Activated naive CD8-positive, alpha-beta T cell treated with anti-CD3 and anti-CD28 coated beads, Interleukin-2, amount 10 ng/mL, durations not matched to agents 7 days and 5 days (primary cell): ENCODE measurements at places on chromosomes 16 and 17. TPM values are rescaled to one million over a fixed set of nuclear protein-coding genes. Genes with fewer than 3 reads are reported as not detected.

GRCh38 chr16:6232056-6232455, 1100.6 kb upstream of the RBFOX1 start:
- DNase-seq = no peak

- no peak for DNase-seq
Measured at GRCh38 chr17:6843241-6843880, 11.8 kb upstream of the TEKT1 start.

GRCh38 chr17:51653878-51654277, 393.5 kb downstream of the UTP18 start:
- no peak for DNase-seq

DNA sequence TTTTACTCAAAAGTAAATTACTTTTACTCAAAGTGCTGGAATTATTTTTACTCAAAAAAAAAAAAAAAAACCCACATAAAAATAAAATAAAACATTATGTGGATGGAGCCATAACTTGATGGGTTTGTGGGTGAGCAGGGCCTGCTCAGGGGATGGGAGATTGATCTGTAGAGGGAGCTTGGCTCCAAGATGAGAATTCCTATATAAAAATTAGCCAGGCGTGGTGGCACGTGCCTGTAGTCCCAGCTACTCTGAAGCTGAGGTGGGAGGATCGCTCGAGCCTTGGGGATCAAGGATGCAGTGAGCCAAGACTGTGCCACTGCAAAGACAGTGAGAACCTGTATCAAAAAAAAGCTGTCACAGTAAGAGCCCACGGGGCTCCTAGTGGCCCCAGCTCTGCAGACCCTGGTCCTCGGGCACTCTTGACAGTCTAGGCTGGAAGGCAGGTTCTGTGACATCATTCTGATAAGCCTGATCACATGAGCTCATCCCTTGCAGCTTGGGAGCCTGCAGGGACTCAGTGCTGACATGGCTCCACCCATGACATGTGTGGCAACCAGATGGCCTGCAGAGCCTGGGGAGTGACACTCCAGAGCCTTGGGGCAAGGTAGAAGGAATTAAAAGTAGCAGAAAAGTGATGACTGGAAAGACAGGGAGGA, 42.5 kb downstream of the ST3GAL2 start:
- DNase-seq = no peak

GRCh38 chr17:19713901-19714361, 2.5 kb downstream of the SLC47A2 start:
- no peak for DNase-seq

DNA sequence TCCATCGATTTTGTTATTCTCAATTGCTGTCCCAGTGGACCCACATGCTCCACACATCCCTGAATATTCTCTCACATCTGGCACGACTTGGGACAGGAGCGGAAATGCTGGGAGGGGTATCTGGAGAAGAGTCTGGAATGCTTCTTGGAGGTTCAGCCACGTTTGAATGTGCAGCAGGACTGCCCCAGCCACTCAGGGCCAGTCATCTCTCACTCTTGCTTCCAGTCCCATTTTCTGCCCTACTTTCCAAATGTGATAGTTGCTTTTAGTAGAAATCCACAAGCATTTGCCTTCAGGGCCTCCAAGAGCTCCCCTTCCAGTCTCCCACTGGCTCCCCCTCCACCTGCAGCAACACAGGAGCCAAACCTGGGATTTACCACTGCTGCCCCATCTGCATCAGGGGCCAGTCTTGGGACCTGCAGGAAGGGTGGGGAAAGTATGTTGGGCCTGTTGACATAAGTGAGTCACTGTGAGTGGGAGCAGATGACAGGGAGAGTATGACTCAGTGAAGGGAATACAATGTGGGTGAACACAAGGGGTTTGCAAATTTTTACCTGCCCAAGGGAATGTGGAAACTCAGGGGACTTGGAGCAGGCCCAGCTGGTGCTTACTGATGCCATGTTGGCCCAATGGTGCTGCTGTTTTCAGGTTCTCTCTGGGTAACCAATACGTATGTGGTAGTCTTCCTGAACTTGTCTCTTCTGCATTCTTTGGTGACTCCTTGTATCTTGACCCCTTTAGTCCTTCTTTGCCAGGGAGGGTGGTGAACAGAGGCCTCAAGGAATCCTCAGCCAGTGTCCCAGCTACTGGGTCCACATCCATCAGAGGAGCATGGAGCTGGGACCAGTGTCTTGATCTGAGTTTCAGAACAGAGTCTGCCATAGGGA, 78.8 kb upstream of the CRHR1 start:
- DNase-seq = no peak

DNA sequence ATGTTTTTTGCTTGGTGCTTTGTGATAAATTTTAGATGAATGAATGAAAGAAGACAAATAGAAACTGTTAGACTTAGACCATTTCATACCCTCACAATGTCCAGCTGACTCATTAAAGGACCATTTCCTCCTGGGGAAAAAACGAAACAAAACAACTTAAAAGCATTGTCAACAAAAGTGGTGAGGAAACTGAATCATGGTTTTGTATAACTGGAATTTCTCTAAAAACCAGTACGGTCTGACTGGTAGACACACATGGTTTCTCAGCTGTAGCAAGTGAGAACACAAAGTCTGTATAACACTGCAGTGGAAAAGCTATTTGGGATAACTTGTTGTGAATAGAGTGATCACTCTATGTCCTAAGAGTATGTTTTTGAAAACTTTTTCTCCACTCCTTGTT, 5.3 kb upstream of the DDX52 start:
- DNase-seq = no peak

GRCh38 chr17:56130631-56131030, 22.6 kb upstream of the ANKFN1 start:
- DNase-seq = no peak

DNA sequence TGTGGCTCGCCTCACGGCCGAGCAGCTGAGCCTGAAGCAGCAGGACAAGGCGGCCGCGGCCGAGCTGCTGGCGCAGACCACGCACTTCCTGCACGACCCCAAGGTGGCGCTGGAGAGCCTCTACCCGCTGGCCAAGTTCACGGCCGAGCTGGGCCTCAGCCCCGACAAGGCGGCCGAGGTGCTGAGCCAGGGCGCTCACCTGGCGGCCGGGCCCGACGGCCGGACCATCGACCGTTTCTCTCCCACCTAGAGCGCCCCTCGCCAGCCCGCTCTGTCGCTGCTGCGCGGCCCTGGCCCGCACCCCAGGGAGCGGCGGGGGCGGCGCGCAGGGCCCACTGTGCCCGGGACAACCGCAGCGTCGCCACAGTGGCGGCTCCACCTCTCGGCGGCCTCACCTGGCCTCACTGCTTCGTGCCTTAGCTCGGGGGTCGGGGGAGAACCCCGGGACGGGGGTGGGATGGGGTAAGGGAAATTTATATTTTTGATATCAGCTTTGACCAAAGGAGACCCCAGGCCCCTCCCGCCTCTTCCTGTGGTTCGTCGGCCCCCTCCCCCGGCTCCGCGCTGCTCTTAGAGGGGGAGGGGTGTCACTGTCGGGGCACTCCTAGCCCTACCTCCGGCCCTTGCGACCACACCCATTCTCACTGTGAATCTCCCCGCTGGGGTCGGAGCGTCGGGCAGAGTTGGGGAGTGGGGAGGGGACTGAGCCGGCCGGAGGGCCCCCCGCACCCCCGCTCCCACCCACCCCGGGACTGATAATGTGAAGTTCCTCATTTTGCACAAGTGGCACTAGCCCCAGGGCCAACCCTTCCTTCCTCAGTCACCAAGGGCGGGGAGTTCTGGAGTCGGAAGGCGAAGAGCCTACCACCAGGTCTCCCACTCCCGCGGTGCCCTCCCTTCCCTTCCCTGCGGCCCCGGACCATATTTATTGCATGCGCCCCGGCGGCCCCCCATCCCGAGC, 4.0 kb downstream of the HIC1 start:
- DNase-seq = peak; percentile 88

- no peak for DNase-seq
Measured at GRCh38 chr17:5181509-5182305, 10.0 kb downstream of the ZNF594 start.

GRCh38 chr17:55710410-55710809, 12.3 kb downstream of the TMEM100 start:
- no peak for DNase-seq

DNA sequence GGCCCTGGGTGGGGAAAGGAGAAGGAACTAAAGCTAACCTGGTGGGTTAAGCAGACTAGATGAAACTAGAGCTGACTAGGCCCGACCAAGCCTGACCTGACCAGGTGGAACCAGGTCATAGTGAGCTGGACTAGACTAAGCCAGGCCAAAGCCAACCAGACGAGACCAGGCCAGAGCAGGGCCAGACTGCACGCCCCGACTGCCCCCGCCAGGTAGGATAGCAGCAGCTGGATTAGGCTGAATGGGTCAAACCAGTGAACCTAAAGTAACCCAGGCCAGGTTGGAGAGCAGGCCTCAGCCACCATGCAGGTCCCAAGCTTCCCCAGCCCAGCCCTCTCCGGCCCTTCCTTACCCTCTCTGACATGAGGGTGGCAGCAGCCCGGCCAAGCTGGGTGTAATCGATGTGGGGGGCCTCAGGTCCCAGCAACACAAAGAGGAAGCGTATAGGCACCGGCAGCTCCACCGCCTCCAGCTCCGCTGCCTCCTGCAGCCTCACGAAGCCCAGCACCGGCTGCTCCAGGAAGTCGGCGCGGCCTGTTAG, 9.1 kb downstream of the SLC4A1 start:
- no peak for DNase-seq

- peak; percentile 54 for DNase-seq
Measured at GRCh38 chr16:66874079-66874775, 6.1 kb upstream of the PDP2 start.

DNA sequence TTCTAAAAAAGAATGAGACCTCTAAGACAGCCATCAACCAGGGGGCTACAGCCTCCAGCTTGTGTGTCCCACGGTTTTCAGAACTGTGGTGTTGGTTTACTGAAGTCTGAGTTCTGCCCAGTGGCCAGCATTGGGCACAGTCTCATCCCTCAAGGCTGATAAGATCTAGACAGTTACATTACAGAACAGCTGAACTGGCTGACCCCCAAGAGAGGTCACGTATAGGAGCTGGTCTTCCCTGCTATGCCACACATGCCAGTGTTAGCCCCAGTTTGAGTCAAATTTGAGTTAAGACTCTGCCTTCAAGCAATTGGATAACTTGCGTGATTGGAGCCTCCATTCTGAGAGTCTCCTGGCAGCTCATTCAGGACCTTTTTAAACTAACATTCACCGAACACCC, 14.8 kb upstream of the NUP93 start:
- no peak for DNase-seq

DNA sequence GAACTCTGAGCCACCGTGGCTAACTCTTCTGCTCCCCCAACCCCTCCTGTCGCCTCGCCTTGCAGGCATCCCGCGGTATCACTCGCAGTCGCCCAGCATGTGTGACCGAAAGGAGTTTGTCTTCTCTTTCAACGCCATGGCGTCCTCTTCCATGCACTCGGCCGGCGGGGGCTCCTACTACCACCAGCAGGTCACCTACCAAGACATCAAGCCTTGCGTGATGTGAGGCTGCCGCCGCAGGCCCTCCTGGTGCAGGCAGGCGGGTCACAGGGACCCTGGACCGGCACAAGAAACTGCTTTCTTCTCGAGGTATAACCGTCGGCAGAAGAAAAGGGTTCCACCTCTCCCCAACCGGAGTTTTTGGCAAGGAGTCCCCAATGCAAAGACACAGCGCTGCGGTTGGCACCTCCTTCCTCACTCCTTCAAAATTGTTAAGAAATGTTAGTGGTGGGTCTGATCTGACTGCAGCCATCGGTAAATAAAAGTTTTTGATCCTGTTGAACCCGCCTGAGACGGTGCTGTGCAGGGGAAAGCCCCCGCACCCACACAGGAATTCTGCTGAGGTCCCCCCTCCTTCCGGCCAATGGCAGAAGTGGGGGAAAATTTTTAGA, 2.6 kb downstream of the FOXF1 start:
- no peak for DNase-seq

DNA sequence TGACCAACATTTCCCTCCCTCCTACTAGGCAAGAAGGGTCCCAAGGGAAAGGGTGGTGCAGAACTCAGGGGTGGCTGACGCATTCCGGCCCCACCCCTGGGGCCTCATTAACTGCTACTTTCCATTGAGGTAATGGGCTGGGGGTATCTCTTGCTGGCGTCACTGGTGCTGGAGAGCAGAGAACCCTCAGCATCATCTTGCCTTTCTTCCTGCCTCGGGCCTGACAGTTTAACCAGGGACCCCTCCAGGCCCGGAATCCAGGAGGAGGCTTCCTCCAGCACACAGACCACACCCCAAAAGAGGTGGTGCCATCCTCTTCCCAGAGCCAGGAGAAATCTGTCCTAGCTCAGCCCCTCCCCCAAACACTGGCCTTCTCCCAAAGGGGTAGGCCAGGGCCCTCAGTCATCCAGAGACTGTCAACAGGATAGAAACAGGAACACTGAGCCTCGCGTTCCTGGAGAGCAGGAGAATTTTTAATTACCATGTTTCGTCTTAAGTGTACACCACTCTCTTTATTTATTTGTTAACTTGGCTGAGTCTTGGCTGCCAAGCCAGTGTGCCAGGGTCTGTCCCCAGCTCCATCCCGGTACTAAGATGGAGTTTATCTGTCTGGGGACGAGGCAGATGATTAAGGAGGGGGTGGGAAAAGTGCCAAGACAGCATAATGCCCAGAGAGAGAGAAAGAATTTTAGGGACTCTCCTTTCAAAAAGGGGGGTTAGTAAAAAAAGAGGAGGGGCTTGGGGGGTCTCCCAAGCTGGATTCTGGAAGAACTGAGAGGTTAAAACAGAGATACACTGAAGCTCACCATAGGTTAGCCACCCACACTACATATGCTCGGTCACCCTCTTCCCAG, 5.1 kb downstream of the ETV4 start:
- DNase-seq = no peak

GRCh38 chr16:84617041-84617790, 662 bp downstream of the COTL1 start:
- DNase-seq = peak; percentile 76

- no peak for DNase-seq
Measured at GRCh38 chr17:51180486-51180885, 14.3 kb downstream of the NME2 start.

DNA sequence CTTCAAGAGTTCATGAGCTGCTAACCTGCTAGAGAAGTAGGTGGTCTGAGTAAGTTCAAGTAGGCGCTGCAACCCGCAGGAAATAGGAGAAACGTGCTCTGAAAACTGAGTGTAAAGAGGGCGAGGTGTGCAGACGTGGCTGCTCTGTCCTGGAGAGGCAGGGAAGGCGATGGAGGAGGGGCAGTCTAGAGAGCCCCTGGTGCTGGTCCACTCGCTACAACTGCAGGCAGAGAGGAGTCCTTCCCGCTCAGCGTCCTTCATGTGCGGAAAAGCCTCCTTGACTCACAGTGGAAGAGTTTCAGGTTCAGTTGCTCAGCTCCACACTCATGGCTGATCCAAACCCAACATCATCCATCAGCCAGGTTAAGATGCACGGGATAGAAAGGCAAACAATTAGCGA, 12.1 kb downstream of the ABCA3 start:
- DNase-seq = no peak

DNA sequence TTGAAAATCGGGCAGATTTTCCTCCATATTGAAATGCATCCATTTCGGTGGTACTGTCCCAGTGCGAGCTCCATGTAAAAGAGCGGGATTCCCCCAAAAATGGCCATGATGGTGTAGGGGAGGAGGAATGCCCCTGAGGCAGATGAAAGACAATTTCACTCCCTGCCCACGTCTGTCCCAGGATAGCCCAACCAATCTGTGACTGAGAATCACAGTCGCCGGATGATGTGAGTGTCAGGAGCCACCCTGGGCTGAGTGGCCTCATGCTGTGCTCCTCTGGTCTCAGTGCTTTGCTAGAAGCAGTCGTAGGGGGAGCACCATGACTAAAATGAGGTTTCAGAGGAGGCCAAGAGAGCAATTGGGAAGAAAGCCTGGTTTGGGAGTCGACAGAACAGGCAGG, 16.7 kb downstream of the SLC6A4 start:
- no peak for DNase-seq

GRCh38 chr17:80742091-80742490, 197.5 kb downstream of the RPTOR start:
- DNase-seq = no peak

The YPEL2 gene
- 25.3 TPM for total RNA-seq

The ARL5C gene
- total RNA-seq = not detected

The CSHL1 gene
- total RNA-seq = not detected

The ASPSCR1 gene
- 35.1 TPM for total RNA-seq

The CCL8 gene
- not detected for total RNA-seq
